Naive thymus-derived CD4-positive, alpha-beta T cell (primary cell): ENCODE measurements at places on chromosomes 12 and 14.
A peak's percentile ranks its signal among the peaks of the same experiment; 100 is the strongest.

GRCh38 chr12:124445121-124445718 is 122.2 kb downstream of the NCOR2 start:
- no peak for DNase-seq

DNA sequence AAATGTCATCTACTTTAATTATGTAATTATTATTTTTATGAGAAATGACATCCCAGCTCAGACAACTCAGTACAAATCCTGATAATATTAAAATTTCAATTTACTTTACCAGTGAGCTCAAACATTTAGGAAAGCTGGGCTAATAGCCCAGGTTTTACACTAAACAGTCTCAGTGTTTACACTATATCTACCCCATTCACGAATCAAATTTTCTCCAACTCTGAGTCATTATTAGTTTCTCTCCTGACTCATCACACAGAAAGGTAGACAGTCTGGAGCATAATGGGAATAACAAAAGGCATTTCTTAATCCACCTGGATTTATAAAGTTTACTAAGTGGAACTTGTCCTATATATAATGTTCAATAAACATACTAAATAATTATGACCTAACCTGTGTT is 5.7 kb downstream of the PAWR start:
- no peak for DNase-seq

- no peak for DNase-seq
Observed at GRCh38 chr14:57492859-57493258, 798 bp downstream of the CCDC198 start.

DNA sequence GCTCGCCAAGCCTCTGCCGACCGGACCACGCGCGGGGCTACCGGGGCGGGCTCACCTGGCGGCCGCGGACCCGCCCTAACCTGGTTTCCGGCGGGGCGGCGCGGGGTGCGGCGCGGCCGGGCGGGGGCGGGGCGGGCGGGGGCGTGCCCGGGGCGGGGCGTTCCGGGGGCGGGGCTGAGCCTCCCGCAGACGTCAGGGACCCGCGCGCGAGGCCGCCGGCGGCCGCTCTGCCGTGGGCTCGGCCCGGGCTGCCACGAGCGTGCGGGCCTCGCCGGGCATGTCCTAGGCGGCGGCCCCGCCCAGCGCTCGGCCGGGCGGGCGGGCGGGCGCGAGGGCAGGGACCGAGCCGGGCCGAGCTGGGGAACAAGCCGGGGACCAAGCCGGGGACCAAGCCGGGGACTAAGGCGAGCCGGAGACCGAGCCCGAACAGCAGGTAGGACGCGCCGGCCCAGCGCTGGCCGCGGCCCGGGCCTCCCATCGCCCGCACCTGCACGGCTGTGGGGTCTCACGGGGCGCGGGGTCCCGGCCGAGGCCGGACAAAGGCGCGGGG is at the start of gene CEP170B:
Gene CEP170B, plus strand, starts transcription at position 188 of the 550 bp plus-strand sequence. CDS start 3,183 bp downstream, outside the sequence.
- DNase-seq, result peak; percentile 38

GRCh38 chr12:96698965-96699364 is 208.1 kb upstream of the NEDD1 start:
- DNase-seq, result no peak

GRCh38 chr14:50943261-50943942 is 881 bp downstream of the PYGL start:
- no peak for DNase-seq

DNA sequence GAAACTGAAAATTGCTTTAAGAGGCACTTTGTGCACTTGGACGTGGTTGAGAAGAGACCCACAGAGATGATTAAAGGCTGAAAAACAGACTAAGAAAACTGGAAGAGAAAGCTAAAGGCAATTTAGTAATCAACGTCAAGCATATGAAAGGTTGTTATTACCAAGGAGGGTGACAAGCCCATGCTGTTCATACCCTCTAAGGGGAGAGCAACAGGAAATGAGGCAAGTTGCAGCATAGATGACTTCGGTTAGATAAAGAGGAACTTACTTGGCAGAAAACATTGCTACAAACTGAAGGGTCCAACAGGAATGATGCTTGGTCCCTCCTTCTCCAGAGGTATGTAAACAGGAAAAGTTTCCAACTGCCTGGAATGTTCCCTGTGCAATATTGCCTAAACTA is 107.8 kb downstream of the DUSP6 start:
- DNase-seq, result peak; percentile 40

- no peak for DNase-seq
Observed at GRCh38 chr12:68344126-68344525, 12.0 kb upstream of the MDM1 start.

DNA sequence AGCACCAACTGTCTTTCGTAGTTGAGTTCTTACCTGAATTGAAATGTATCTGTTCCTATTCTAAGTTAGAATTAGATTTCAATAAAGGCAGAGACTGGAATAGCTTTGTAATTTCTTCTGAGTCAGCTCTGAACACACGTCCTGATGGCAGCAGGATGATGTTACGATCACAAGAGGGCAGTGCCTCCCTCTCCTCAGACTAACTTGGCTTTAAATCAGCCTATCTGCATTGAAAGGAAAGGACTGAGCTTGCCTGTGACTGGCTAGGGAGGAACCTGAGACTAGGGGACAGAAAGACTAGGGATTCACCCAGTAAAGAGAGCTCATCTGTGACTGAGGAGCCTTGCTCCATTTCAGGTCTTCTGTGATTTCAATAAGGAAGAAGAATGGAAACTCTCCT is 323.7 kb upstream of the OR4E1 start:
- peak; percentile 39 for DNase-seq

DNA sequence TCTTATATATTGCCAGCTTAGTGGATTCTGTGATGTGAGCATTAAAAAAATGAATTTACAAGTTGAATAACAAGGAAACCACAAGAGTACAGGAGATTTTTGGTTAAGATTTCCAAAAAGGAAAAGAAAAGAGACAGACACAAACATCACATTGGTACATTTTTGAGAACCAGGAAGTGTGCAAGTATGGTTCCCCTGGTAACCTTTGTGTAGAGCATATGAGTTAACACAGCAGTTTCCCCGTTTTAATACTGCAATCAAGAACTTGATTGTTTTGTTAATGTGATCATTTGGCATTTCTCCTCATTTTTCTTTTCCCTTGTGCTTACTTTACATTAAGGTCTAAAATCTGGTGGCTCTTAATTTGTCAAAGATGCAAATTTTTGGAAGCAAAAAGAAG is 490.4 kb upstream of the ATP2B1 start:
- DNase-seq, result peak; percentile 10

- no peak for DNase-seq
Observed at GRCh38 chr14:45891417-45892080, 638.5 kb upstream of the MIS18BP1 start.

DNA sequence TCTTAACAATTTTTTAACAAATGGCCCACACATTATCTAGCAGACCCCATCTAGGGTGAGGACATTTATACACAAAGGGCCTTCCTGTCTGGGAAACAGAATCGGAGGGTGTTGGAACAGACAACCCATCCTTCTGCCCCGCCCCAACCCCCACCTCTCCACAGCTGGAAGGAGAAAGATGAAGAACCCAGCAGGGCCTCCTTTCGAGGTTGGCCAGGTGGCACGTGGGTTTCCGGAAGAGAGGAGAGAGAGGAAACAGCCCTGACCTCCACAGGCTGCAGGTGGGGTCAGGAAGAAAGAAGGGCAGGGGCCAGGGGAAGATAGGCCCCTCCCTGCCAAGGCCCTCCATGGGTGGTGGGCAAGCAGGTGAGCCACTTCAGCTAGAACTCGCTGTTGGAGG is 57.2 kb downstream of the LRRC74A start:
- DNase-seq, result no peak

DNA sequence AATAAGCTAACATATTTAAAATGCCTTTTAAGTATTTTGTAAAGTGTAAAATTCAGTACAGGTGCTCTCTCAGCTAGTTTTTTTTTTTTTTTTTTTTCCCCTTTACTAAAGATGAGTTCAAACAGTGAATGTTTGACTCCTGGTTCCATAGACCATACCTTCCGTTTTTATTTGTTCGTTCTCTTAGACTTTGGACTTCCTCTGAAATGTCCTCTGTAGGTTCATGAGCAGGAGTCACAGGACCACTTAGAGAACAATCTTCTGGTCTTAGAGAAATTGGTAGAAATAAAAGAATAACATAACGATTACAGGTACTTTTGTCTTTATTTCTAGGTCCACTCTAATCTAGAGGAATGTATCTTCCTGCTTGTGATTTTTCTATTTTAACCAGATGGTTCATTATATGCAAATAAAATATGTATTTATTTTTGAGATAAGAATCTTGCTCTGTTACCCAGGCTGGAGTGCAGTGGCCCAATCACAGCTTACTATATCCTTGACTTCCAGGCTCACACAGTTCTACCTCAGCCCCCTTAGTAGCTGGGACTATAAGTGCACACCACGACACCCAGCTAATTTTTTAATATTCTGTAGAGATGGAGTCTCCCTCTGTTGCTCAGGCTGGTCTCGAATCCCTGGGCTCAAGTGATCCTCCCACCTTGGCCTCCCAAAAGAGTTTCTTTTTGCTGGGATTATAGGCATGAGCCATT is 25.8 kb downstream of the STYX start:
- DNase-seq, result no peak
